ENCODE measurements at places on chromosomes 7 and 10. TPM values are rescaled to one million over a fixed set of nuclear protein-coding genes. Genes with fewer than 3 reads are reported as not detected.

DNA sequence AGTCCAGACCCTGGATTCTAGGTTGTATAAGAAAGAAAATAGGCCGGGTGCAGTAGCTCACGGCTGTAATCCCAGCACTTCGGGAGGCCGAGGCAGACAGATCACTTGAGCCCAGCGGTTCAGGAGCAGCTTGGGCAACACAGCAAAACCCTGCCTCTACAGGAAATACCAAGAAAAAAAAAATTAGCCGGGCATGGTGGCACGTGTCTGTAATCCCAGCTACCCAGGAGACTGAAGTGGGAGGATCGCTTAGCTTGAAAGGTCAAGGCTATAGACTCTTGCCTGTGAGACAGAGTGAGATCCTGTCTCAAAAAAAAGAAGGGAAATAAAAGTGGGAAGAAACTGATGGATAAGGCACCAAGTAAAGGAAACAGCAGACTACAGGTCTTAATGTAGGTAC is 287.9 kb upstream of the KLF14 start:
- DNase-seq = no peak
- H3K27ac ChIP-seq = peak overlapping the region; percentile 83
- peak overlapping the region; percentile 57 for H3K4me3 ChIP-seq

- no peak for DNase-seq
- H3K4me1 ChIP-seq = peaks cover 98% of the 10 kb centered on the region
- peak overlapping the region; percentile 25 for H3K27ac ChIP-seq
- no peaks in the 10 kb centered on the region for H3K27me3 ChIP-seq
Measured at GRCh38 chr10:59876695-59877094, 29.7 kb downstream of the CCDC6 start.

DNA sequence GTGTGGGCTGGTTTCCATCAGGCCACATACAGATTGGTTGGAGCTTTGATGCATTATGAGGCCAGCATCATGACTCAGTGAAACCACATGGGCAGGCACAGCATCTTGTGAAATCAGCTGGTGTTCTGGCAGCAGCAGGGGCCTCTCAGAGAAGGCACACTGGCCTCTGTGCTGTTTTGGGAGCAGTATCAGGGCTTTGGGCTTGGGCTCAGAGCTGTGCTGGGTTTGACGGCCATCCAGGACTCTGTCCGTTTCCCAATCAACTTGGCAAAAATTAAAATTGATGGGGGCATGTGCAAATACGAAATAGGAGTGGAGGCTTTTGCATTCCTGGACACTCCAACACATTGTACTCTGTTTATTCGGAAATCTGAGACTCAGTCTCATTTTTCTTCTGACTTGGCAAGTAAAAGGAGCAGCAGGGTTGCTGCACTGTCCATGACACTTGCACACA is 190.9 kb downstream of the BMPER start:
- H3K27me3 ChIP-seq = no peaks in the 10 kb centered on the region
- no peaks in the 10 kb centered on the region for H3K4me1 ChIP-seq
- H3K36me3 ChIP-seq = no peaks in the 10 kb centered on the region

GRCh38 chr7:135925210-135925609 is 51.9 kb downstream of the MTPN start:
- no peaks in the 10 kb centered on the region for H3K27me3 ChIP-seq
- H3K36me3 ChIP-seq = peaks cover 62% of the 10 kb centered on the region
- no peak overlapping the region for H3K27ac ChIP-seq

GRCh38 chr10:71697938-71698709 is 21.5 kb downstream of the C10orf105 start:
- H3K27me3 ChIP-seq = no peaks in the 10 kb centered on the region
- H3K27ac ChIP-seq = no peak overlapping the region
- H3K4me3 ChIP-seq = no peak overlapping the region
- H3K4me1 ChIP-seq = peaks cover 57% of the 10 kb centered on the region
- no peak for DNase-seq
- no peaks in the 10 kb centered on the region for H3K36me3 ChIP-seq

GRCh38 chr10:123967626-123968243 is 76.1 kb upstream of the CPXM2 start:
- peaks cover 60% of the 10 kb centered on the region for H3K27me3 ChIP-seq
- no peaks in the 10 kb centered on the region for H3K36me3 ChIP-seq
- H3K4me1 ChIP-seq = peaks cover 4% of the 10 kb centered on the region

DNA sequence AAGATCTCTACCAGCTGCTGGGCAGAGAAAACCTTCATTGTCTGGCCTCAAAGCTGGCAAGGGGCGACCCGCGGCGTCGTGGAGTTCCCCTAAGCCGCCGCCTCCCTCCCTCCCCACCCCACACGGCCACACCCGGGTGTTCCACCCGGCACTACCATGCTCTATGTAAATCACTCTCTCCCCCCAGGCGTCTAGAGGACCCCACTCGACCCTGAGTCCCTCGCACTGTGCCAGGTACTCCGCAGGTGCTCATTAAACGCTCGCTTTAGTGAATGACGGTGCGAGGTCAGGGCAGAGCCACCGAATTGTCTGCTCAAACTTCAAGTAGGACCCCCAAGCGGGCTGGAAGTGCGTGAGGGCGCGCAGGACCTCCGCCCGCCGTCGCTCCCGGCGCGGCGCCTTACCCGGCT is 628 bp downstream of the PARP12 start:
- peaks cover 52% of the 10 kb centered on the region for H3K4me1 ChIP-seq
- peaks cover 22% of the 10 kb centered on the region for H3K36me3 ChIP-seq
- peak overlapping the region; percentile 97 for H3K4me3 ChIP-seq
- H3K27ac ChIP-seq = peak overlapping the region; percentile 98
- peak; percentile 63 for DNase-seq

DNA sequence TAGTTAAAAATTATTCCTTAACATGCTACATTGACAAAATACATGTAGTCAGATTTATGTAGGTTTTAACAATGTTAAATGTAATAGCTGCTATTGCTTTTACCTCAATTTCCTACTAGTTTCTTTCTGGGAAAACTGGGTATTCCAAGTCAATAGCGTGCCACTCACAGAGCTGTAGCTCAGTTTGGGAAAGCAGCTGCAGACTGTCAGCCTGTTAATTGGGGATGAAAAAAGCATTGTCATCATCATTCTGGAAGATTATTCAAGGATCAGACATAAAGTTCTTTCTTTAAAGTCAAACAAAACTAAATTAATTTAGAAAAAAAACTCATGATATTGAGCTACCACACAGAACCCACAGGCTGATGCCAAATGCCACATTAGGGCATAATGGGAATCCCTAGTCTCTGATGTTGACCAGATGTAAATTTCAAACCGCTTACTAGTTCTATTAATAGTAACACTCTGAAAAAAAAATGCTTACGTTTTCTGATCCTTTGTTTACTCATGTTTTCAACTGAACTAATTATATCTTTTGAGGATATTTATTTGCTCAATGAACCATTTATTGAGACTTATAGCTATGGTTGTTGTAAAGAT is 19.6 kb upstream of the AGMO start:
- H3K4me1 ChIP-seq = no peaks in the 10 kb centered on the region
- H3K36me3 ChIP-seq = no peaks in the 10 kb centered on the region
- DNase-seq = no peak
- no peak overlapping the region for H3K27ac ChIP-seq

- H3K4me3 ChIP-seq = no peak overlapping the region
- H3K36me3 ChIP-seq = peaks cover 25% of the 10 kb centered on the region
- no peaks in the 10 kb centered on the region for H3K4me1 ChIP-seq
- DNase-seq = no peak
- H3K27ac ChIP-seq = no peak overlapping the region
Measured at GRCh38 chr10:13143766-13144165, 17.6 kb upstream of the MCM10 start.

GRCh38 chr7:80517282-80517747 is 5.5 kb upstream of the GNAT3 start:
- no peak for DNase-seq
- H3K36me3 ChIP-seq = no peaks in the 10 kb centered on the region
- no peak overlapping the region for H3K4me3 ChIP-seq
- no peaks in the 10 kb centered on the region for H3K27me3 ChIP-seq

DNA sequence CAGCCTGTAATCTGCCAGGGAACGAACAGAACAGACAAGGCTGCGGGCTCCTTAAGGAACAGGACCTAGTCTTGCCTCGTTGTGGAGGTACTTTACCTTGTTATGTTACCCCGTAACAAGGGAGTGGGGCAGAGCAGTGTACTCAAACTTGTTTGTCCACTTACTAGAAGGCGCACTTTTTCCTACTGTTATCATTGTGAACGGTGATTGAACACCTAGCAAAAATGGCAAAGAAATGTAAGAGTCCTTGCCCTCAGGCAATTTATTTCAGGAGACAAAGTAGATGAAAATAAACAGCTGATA is 620 bp upstream of the IMPDH1 start:
- peak overlapping the region; percentile 72 for H3K27ac ChIP-seq
- peaks cover 34% of the 10 kb centered on the region for H3K4me1 ChIP-seq
- peak overlapping the region; percentile 91 for H3K4me3 ChIP-seq
- no peak for DNase-seq
- H3K36me3 ChIP-seq = no peaks in the 10 kb centered on the region

- H3K36me3 ChIP-seq = peaks cover 29% of the 10 kb centered on the region
- peaks cover 37% of the 10 kb centered on the region for H3K4me1 ChIP-seq
- peak overlapping the region; percentile 100 for H3K27ac ChIP-seq
Measured at GRCh38 chr10:73743327-73743904, 756 bp upstream of the SEC24C start.

- peaks cover 33% of the 10 kb centered on the region for H3K4me1 ChIP-seq
- H3K27me3 ChIP-seq = no peaks in the 10 kb centered on the region
- H3K4me3 ChIP-seq = peak overlapping the region; percentile 70
- no peak for DNase-seq
Measured at GRCh38 chr7:55574051-55574717, 1.9 kb upstream of the VOPP1 start.

- no peak overlapping the region for H3K27ac ChIP-seq
- H3K36me3 ChIP-seq = no peaks in the 10 kb centered on the region
- no peak for DNase-seq
- no peak overlapping the region for H3K4me3 ChIP-seq
- H3K4me1 ChIP-seq = no peaks in the 10 kb centered on the region
- H3K27me3 ChIP-seq = no peaks in the 10 kb centered on the region
Measured at GRCh38 chr7:152871678-152872060, 112.1 kb downstream of the ACTR3B start.

GRCh38 chr10:31936086-31936485 is 7.5 kb upstream of the ARHGAP12 start:
- no peak overlapping the region for H3K27ac ChIP-seq
- no peaks in the 10 kb centered on the region for H3K27me3 ChIP-seq
- peaks cover 4% of the 10 kb centered on the region for H3K4me1 ChIP-seq
- H3K36me3 ChIP-seq = no peaks in the 10 kb centered on the region
- no peak for DNase-seq
- H3K4me3 ChIP-seq = no peak overlapping the region

GRCh38 chr10:14330388-14331061 is at the start of gene FRMD4A:
Gene FRMD4A (minus strand): TSS chr10:14330924.
- H3K27ac ChIP-seq = no peak within 1 kb of the TSS
- peaks cover 2% of the 10 kb centered on the region for H3K4me1 ChIP-seq
- peaks cover 37% of the 10 kb centered on the region for H3K27me3 ChIP-seq
- no peaks in the 10 kb centered on the region for H3K36me3 ChIP-seq
- DNase-seq = no peak

GRCh38 chr10:89440226-89441009 is 26.1 kb downstream of the IFIT5 start:
- H3K27ac ChIP-seq = no peak overlapping the region
- peaks cover 25% of the 10 kb centered on the region for H3K27me3 ChIP-seq
- H3K4me1 ChIP-seq = no peaks in the 10 kb centered on the region
- no peak for DNase-seq

Gene PDK4
- 0.53 TPM for total RNA-seq

Gene CALML5
- not detected for total RNA-seq

Gene SFR1
- 12.3 TPM for total RNA-seq

Gene UFSP1
- 3.4 TPM for total RNA-seq

Gene BUB3
- total RNA-seq = 141 TPM

Gene ITGB8
- 0.75 TPM for total RNA-seq

Gene ARMC10
- 24.9 TPM for total RNA-seq

Gene AKAP9
- total RNA-seq = 54.4 TPM

Data from activated B cell treated with CpG ODN at 0.5 μM for 24 hours (primary cell).